EL (cell line): ENCODE measurements at places on chromosomes 2 and 18.

- peak; percentile 35 for DNase-seq
Observed at GRCh38 chr2:99481941-99482340, 7.9 kb downstream of the REV1 start.

DNA sequence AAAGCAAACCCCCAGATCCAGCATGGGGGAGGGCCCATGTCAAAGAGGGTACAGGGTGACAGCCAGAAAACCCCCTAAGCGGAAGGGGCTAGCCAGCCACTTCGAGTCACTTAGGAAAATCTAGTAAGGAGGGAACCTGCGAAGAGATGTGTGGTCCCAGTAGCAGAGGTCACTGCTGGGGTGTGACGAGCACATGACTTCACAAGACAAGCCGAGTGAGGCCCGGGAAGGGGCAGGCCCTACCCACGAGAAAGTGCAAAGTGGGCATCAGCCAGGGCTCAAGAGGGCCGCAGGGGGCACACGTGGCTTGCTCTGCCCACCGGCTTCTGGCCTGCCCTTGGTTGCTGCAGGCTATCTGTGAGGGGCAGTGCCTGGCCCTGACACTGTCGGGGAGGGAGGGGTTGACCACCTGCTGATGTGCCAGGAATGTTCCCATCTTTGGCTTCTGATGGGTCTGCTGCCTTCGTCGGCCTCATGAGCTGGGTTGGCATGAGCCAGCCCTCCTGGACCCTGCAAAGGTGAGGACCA lies 11.5 kb downstream of the ODC1 start:
- DNase-seq, result no peak

GRCh38 chr2:96333708-96334107 lies 1.9 kb upstream of the NCAPH start:
- no peak for DNase-seq

- no peak for DNase-seq
Observed at GRCh38 chr2:146295080-146295670, 1549.7 kb upstream of the ACVR2A start.

GRCh38 chr2:198328454-198328853 lies 524.1 kb downstream of the PLCL1 start:
- DNase-seq, result no peak

GRCh38 chr2:134217351-134217750 lies 36.5 kb upstream of the MGAT5 start:
- no peak for DNase-seq

GRCh38 chr2:159160412-159160811 lies 126.1 kb downstream of the WDSUB1 start:
- DNase-seq, result no peak

DNA sequence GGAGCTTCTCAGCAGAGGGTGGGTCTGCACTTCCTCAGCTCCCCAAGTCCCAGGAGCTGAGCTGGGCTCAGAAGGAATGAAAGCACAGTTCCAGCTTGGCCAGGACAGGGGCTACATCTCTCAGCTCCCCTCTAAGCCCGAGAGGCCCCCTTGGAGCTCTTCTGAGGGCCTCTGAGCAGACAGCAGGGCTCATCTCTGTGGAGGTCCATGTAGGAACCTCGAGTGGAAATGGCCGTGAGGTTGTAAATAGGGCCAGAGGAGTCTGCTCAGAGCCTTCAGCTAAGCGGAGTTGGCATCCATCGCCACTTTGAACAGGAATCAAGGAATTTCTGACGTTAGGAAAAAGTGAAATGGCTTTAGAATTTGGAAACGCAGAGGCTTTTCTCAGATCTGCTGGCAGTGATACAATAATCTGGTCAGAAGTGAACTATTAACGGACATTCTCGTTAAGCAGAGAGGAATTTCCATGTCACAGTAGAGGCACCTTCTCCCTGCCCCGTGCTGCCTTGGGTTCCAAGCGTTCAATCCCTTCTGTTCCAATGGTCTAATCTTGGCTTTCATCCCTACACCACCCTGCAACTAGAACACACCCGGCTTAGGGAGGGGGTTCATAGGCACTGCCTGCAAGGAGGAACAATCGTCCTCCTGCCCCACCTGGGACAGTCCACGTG lies 213.9 kb downstream of the NDUFA10 start:
- DNase-seq, result no peak

DNA sequence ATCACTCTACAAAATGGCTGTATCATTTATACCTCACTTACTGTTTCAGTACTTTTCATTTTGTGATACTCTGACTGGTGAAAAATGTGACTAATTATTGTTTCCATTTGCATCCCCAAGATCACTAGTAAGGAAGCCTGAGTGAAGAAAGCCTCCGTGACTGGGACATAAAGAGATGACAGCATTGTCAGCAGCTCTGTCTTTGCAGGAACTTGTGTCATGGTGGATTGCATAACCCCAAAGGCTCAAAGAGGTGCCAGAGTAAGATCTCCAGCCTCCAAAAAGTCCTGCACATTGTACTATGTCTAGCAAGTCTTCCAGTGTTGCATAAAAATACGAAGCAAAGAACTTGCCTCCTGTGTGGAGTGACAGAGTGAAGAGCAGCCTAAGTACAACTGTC lies 187.5 kb upstream of the CRIM1 start:
- no peak for DNase-seq

DNA sequence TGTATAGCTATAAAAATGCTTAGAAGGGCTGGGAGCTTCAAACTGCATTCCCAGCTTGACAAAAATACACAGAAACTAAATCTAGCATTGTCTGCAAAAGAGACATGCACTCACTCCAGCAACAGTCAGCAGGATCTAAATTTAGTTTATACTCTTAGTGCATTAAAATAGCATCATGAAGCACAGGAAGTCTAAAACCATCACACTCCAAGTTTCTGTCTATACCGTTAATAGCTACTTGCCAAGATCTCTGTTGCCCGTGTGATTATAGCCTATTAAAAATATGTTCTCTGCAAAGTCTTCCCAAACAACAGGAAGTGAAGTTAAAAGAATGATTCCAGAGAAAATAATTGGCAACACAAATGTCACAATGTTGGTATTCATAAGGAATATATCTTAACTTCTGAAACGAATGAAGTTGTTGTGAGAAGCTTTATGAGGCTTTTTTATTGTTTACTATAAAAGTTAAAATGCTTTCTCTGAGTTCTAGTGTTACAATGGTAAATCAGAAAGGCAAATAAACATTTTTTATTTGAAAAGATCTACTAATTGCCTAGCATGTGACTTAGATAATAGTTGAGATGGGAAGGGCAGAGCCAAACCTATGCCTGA lies 184.2 kb downstream of the ZNF385B start:
- DNase-seq, result no peak
